ENCODE measurements at places on chromosomes 7 and 10.

GRCh38 chr10:69272624-69273023 is 5.7 kb upstream of the HK1 start:
- no peak for DNase-seq

DNA sequence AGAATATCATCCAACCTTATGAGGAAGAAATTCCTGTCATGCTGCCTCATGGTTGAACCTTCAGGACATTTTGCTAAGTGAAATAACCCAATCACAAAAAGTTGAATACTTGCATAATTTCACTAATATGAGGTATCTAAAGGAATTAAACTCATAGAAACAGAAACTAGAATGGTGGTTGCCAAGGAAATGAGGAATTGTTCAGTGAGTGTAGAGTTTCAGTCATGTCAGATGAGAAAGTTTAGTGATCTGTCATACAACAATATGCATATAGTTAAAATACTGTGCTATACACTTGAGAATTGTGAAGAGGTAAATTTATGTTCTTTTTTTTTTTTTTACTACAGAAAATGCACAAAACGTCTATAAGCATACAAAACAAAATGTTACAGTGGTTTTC is 60.7 kb downstream of the R3HCC1L start:
- DNase-seq: no peak

DNA sequence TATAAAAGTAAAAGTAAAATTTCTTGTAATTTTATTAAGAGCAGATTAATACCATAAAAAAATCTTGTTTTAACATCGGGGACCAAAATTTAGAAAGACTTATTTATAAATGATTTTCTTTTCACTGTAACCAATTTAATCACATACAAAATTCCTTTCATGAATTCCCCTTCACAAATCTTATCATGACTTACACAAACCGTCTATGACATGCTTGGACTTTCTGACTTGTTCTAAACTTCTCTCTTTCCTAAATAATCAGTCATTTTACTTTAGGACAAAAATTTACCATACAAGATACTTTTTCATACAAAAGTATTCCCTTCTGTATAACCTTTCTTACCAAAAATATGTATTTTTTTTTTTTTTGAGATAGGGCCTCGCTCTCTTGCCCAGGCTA is 9.3 kb downstream of the CROT start:
- no peak for DNase-seq

GRCh38 chr10:122054048-122055025 is 65.4 kb downstream of the TACC2 start:
- DNase-seq: no peak

GRCh38 chr7:6420680-6421079 is 27.1 kb downstream of the DAGLB start:
- no peak for DNase-seq

DNA sequence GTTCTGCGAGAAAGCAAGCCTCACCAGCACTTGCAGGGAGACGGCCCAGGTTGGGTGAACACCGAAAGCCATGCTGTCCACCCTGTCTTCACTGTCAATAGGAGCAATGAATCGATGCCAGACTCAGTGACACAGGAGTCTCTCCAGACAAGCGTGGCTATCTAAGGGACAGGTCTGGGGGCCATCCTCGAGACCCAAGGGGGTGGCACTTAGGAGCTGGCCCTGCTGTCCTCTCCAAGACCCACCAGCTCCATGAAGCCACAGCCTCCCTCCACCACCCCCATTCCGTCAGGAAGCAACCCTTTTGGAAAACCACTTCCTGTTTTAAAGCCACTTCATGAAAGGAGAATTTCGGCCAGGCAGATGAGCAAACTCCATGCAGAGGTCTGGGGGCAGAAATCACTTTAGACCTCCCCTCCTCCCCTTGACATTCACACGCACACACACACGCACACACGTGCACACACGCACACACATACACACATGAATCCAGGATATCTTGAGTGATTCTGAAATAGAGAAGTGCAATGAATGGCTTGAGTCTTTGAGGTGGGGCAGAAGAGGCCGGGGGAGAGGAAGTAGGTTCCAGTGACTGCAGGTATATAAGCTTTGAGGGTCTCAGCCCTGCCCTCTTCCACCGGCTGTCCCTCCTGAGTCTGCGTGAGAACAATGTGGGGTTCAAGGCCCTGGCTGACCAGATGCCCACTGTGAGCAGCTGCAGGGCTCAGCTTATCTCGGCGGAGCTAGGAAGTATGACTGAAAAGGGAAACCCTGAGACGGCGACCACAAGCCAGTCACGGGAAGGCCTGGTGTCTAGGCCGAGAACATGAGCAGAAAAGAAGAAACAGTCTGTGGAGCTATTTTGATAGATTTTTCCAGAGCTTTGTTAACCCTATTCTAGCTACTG is 25.0 kb downstream of the RGS10 start:
- DNase-seq: no peak

- DNase-seq: no peak
Observed at GRCh38 chr10:114519306-114519669, 115.0 kb upstream of the AFAP1L2 start.

GRCh38 chr7:1457059-1457948 is 2.0 kb downstream of the MICALL2 start:
- DNase-seq: no peak

- DNase-seq: peak; percentile 13
Observed at GRCh38 chr7:29843093-29843492, 36.8 kb downstream of the WIPF3 start.

DNA sequence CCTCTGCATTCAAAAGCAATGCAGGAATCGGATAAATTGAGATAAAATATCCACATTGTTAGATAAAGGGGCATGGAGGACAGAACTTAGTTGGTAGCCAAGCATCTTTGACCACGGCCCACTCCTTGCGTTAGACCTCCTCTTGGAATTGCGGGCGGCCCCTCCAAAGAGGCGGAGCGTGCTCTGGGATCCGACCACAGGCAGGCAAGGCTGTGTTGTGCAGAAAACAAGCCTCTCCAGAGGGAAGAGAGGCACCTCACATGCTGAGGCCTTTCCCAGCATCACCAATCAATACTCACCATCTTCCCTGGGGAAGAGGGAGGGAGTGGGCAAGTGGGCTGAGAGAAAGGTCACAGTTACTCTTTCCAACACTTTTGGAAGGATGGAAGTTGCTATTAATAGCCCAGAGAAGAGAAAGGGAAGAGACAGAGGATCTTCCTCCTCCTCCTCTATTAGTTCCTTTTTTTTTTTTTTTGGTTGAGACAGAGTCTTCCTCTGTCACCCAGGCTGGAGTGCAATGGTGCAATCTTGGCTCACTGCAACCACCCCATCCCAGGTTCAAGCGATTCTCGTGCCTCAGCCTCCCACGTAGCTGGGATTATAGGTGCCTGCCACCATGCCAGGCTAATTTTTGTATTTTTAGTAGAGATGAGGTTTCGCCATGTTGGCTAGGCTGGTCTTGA is 49.7 kb upstream of the NRF1 start:
- DNase-seq: no peak

DNA sequence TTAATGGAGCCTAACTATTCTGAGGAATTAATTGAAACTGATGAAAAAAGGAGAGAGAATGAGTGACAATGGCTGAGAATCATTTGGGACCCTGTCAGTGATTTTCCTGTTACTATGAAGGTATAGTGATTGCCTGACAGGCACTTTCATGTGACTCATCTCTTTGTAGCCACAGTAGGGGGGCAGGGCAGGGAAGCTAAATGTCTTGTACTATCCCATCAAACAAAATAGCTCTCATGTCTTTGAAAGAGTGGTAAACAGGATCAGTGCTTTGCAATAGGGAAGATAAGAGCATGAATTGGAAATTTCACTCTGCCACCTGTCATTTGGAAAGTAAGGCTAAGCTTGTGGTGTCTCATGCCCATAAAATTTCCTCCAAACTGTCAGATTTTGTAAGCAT is 94.5 kb upstream of the GSDME start:
- DNase-seq: no peak

DNA sequence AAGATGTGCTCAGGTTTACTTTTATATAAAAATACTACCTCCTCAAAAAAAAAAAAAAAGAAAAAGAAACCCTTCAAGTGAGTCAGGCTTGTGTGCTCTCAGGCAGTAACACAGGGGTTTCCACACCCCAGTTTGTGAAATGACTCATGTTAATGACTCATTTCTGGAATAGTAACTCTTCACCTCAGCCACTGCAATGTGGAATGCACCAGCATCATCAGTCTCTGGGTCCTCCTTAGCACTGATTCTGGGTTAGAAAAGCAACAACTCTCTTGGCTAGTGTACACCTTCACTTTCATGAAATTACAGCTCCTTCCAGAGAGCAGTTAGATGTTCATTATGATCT is 110.6 kb downstream of the EMX2 start:
- no peak for DNase-seq

GRCh38 chr7:38863601-38864291 is 45.2 kb downstream of the VPS41 start:
- DNase-seq: peak; percentile 51

DNA sequence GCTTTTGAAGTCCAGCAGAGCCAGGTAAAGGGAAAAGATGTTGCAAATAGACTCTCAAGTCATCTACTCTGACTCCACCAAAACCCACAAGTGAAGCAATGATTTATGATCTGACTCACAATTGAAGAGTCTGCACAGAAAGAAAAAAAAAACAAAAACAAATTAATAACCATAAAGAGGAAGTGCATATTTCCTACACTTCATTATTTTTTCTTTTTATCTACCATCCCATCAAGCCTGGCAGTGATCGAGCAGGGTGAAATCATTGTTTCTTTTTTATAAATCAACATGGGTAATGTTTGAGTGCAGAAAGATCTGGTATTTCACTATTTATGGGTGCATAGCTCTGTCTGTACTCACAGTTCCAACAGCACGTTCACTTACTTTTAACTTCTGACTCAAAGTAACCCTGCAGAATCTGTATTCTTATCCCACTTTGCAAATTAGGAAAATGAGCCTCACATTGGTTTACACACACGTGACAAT is 829.0 kb downstream of the TNS3 start:
- no peak for DNase-seq

GRCh38 chr7:43439631-43440401 is 143.1 kb upstream of the STK17A start:
- no peak for DNase-seq

- DNase-seq: no peak
Observed at GRCh38 chr10:48683424-48683823, 1.2 kb upstream of the WDFY4 start.

DNA sequence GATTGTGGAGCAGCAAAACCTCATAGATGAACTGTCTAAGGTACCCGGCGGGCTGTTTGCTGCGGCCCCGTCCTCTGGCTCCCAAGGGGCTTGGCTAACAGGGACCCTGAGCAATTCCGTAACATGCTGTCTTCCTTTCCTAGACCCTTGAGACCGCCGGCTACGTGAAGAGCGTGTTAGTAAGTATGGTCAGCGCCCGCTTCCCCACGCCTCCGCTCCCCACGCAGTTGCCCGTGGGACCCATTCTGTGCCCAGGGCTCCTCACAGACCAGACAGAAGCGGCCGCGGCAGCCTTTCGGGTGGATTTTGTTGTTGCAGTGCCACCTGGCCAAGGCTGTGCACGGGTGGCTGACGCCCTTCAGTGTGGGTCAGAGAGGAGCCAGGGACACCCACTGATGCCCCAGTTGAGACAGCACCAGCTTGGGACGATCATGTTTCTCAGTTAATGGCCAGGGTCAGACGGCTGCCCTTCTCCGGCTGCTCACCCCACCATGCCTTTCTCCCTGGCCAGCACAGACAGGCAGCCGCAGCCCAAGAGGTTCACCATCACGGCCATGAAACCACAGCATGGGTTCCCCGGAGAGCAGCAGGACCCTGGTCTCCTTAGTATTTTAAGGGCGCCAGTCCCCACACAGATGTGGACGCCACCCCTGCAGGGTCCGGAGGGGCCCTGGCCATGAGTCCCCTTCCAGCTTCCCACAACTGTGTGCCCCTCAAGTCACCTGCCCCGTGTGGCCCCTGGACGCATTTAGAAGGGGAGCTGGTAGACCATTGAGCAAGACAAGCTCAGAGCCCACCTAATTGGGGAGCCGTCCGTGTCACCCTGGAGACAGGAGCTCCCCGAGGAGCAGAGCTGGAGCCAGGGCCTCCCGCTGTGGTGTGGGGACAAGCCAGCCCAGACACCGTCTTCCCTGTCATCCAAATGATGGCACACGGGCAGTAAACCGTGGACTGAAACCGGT is 49.4 kb upstream of the DPYSL4 start:
- DNase-seq: no peak

DNA sequence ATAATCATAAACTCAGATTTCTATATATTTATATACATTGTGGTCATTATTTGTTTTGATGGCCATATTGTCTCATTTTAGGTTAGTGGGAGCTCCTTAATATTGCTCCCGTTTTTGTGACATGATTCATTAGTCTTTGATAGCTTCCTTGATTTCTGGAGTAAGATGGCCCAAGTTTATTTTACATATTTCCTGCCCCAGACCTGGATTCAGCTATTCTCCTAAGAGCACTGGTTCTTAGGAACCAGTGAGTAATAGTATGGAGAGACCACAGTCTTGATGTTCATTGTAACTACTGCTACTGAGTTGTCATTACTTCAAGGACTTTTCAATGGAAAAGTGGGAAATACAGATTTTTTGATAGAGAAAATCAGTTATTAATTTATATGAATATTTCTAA is 6.0 kb downstream of the TFPI2 start:
- no peak for DNase-seq

GRCh38 chr10:81984428-81984827 is 109.4 kb downstream of the NRG3 start:
- DNase-seq: no peak

DNA sequence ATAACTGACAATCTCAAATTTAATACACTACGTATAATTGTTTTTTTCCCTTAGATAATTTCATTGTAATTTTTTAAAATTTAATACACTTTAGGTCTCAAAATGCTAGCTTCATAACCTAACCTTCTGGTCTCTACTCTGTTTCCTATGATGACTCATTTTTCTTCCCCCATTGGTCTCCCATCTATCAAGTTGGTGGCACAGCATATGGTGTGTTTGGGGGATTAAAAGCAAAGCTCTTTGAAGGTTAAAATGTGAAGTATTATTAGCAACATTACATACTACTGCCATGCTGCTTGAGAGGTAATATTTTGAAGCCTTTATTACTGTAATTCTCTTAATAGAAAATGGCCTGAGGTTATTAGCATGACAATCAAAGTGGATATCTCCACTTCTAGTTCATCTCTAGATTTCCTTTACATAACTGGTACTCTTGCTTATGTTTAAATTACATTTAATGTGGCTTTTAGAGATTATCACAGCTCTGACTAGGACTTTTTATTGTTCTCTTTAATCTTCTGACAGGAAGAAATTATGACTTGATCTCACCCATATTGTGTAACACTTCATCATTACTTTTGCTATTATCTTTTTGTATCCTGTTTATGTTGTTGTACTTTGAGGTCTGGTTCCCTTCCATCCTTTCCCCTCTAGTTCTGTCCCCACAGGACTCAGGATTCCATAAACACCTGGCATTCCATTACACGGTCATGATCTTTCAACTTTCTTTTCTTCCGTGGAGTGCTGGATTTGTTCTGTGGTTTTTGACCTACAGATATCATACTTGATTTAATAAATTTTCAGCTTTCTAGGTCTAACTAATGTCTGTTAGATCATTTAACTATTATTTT is 185.1 kb downstream of the SEMA3D start:
- DNase-seq: no peak

DNA sequence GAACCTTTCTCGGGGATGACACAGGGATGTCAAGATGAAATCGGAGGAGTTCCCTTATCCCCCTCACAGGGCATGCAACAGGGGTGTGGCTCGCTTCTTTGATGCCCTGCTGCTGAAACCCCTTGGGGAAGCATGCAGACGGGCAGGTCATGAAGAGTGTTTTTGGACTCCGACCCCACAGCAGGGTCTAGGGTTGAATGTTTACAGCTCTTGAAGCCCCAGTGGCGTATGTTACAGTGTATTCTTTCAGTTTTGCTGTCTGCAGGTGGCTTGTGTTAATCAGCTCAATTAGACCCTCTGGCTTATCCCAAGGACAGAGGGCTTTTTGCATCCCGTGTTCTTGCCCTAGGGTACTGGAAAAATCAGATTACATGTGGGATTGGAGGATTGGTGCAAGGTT is 446.5 kb downstream of the LRMDA start:
- no peak for DNase-seq

Measured in NCI-H187 (cell line).